ENCODE measurements at places on chromosomes 11 and 22.

DNA sequence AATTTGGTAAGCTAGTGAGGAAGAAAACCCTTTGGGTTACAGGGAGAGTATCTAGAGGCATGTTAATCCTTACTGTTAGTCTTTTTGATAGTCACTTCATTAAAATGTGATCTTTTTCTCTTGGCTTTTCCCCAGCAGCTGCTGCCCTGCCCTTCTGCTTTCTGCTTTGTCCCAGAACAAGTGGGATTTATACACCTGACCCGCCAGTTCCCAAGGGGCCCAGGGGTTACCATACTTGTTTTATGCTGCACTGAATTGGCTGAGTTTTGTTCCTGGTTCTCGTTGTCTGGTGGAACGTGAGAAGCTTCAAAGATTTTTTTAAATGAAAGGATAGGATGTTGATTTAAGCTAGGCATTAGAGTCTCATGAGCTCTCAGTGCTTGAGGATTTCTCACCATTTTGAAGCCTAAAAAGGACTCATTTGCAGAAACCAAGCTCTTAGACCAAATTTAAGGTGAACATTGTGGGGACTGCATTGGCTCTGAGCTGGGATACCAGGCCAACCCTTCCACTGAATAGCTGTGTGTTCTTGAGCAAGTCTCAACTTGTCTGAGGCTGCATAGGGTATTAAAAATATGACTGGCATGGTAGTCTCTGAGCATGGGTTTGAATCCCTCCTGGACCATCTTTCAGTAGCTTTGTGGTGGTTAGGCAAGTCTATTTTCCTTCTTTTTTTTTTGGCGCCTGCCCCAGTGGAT lies 6.6 kb downstream of the LIMK2 start:
- DNase-seq = no peak

- no peak for DNase-seq
These were observed 68.3 kb upstream of the POU2AF2 start for GRCh38 chr11:111177037-111177871.

DNA sequence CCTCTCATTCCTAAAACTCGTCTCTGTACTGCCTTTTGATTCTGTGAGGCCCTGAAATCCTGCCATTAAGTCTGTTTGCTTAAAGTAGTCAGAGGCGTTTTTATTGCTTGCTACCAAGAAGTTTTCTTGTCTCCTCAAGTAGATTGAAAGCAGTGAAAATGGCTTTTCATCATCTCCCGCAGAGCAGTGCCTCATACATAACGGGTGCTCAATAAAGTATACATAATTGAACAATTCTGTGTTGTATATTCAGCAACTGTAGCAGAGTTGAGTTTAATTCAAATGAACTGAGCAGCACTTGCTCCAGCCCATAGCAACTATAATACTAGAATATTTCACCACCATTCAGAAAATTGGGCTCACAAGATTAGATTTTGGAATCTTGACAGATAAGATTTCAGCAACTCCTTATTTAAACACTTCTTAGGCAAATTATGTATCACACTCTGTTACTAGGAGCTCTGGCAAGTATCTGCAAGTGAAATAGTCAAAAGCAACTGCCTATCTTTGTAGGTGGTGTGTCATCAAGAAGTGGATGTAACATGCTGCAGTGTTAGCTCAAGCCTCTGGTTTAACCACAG lies 20.0 kb downstream of the FIBIN start:
- no peak for DNase-seq

DNA sequence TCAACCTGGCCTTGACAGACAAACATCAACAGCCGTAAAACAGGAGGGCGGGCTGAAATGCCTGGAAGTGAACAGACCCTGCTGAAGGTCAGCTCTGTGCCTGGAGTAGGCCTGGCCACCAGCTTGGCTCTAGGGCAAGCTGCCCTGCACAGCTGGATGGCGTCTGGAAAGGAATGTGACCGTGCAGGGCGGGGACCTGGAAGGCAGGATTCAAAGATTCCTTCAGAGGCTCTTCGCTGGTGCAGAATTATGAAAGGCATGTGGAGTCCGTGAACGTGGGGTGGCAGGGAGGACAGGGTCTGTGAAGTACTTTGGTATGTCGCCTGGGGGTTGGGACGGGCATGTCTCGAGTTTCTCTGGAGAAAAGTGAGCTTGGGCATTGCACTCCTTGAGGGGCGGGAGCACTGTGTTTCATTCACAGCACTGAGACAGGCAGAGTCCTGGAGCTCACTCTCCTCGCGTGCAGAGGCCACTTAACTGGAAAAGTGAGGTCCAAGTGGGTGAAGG lies 1.5 kb downstream of the EHD1 start:
- DNase-seq = no peak

- DNase-seq = no peak
These were observed 47.7 kb downstream of the TST start for GRCh38 chr22:36971341-36972125.

GRCh38 chr11:103367650-103368049 lies 258.4 kb downstream of the DYNC2H1 start:
- DNase-seq = no peak

DNA sequence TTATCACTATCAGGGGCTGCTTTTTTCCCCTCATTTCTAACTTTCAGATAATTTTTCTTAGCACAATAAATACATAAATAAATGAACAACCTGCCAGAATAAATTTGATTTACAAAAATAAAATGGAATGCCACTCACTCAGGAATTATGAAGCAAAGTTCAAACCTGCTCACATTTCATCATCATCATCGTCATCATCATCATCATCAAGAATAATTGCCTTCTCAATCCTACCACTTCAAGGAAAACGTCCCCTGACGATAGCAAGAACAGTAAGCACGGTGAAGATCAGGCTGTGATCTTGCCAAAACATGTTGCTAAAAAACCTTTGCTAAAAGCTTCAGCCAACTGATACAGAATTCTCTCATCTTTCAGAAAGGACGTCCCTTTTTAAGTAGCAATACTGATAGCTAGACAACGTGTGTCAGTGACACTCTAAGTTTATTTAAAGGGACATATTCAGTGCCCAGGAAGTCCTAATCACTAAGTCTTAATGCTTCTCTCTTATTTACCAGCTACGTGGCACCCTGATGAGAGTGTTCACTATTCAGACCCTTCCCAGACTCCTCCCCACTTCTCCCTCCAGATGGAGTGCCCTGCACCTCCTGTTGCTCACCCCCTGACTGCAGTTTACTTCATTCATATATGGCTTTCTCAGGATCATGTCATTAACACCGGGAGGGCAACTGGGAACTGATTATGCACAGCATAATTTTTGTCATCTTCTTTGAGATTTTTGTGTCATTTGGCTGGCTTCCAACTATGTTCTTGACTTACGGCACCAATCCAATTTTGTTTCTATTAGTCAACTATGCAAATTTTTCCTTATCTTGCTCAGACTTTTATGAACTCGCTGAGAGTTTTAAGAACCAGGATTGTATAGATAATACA lies 200.1 kb upstream of the GUCY1A2 start:
- DNase-seq = no peak

GRCh38 chr11:104370478-104370877 lies 206.5 kb upstream of the PDGFD start:
- no peak for DNase-seq

DNA sequence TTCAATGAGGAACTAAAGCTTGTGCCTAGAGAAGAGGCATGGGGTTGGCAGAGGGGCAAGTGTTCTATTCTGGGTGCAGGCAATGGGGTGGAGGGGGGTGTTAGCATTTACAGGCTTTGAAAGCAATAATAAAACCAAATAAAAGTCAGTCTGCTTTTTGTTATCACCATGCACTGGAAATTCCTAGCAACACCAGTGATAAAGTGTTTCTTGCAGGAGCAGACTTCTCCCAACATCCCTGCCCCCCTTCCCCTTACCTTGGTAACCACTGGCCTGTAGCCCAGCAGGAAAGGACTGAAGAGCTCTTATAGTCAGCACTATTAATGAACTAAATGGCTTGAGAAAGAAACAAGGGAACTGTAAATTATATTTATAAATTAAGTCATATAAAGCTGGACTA lies 65.2 kb upstream of the SESN3 start:
- DNase-seq = no peak

GRCh38 chr11:112881461-112881860 lies 79.8 kb upstream of the NCAM1 start:
- DNase-seq = no peak

DNA sequence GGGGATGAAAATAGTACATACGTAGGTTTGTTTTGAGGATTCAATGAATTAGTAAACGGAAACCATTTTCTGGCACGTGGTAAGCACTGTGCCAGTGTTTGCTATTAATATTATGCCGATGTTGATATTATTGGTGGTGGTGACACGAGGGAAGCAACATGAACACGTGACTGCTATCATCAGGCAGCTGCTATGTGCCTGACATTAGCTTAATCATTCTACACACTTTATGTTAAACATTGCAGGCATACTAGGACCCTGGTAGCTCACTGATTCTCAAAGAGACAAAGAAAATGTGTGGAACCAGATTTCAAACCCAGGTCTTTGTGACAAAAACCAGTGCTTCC lies 656 bp downstream of the SRRD start:
- no peak for DNase-seq

GRCh38 chr11:61066645-61067044 lies 35.6 kb upstream of the CD5 start:
- DNase-seq = no peak

DNA sequence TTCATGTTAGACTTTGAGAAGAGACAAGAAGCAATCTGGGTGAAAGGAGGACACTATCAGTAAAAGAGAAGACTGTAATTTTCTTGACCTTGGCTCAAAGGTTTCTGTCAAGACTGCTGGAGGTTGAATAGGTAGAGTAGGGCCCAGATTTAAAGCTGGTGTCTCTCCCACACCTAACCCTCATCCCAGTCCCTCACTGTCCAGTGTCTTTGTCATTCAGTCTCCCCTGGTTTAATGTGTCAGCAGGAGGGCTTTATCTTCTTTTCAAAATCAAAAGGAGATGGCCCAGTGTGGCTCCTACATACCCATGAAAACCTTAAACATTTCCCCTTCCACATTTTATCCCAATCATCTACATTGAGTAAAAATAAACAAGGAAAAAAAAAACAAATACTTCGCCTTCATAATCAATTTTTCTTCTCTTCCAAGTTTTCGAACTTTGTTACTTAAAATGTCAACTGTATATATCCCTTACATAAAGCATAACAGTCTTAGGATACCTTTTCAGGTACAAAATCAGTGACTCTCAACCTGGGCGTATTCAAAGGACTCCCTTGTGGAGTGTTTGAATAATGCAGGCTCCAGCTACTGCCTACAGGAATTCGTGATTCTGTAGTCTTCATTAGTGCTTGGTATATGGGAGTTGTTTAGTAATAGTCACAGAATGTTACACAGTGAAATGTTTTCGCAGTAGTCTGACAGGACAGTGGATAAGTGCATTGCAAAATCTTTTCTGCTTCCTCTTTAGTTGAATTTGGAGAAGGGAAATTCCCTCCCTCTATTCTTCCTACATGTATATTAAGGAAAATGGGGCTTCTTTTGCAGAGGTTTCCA lies 87.2 kb downstream of the FAT3 start:
- DNase-seq = no peak

- DNase-seq = no peak
These were observed 14.8 kb upstream of the GAL start for GRCh38 chr11:68669301-68670090.

- no peak for DNase-seq
These were observed 11.2 kb upstream of the IL18BP start for GRCh38 chr11:71987521-71987920.

GRCh38 chr11:45436118-45436517 lies 150.0 kb upstream of the SYT13 start:
- DNase-seq = no peak

DNA sequence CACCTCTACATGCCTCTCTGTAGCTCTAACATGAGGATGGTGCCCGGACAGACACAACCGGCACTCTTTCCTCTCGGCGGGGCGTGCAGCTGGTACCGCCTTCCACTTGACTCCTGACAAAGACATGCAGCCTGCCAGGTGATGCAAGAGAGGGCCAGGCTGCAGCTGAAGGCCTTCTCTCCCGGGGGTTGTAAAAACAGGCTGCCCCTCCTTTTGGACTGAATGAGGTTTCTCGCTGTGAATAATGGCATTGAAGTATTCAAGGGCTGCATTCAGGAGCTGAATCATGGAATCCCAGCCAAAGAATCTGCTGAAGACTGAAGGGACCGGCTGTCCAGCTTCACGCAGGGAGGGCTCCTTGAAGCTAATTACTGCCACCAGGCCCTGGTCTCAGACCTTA lies 110.9 kb downstream of the GALNT18 start:
- DNase-seq = no peak

- DNase-seq = no peak
These were observed 20.3 kb downstream of the UQCR10 start for GRCh38 chr22:29787371-29787980.

GRCh38 chr11:65745049-65745448 lies 24.5 kb upstream of the RNASEH2C start:
- DNase-seq = no peak

DNA sequence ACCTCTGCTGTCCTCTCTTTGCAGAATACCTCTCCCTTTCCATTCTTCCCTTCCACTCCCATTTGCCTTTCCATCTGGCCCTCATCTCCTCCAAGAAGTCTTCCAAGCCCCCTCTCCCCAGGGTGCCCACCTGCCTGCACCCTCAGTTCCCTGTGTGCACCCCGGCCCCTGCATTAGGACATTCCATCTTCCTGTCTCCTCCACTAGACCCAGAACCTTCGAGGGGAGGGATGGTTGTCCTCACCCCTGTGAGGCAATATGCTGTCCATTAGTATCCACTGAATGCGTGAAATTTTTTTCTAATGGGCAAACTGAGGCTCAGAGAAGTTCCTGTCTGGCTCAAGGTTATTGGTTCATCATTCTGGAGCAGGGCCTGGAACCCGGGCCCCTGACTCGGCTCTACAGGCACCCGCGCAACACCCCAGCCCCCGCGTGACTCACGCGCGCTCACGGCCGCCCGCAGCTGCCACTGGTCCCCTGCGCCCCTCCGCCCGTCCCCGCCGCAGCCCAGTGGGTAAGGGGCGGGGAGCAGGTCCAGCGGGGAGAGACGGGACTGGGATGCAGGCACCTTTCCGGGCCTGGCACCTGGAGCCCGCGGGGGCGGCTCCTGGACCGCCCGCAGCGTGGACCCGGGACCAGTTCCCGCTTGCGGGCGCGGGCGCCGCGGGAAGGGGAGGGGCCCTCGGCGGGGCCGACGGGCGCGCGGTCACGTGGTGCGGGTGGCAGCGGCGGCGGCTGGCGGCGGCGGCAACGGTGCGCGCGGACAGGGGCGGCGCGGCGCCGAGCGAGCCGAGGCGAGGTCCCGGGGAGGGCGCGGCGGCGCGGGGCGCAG lies 7.0 kb downstream of the SEPTIN3 start:
- DNase-seq = peak; percentile 34

DNA sequence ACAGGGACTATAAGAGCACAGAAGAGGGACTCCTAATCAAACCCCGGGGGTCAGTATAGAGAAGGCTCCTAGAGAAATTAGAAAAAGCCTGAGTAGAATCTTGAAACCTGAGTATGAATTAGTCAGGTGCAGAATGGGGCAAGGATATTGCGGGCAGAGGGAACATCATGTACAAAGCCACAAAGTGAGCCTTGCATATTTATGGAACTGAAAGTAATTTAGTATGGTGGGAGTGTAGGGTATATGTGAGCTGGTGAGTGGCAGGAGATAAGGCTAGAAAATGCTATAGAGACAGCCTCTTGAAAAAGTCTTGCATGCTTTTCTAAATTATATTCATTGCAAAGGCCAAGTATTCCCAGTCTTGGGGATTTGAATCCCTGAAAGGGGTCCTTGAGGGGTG lies 93.7 kb downstream of the STIM1 start:
- DNase-seq = no peak

All from stimulated activated CD4-positive, alpha-beta T cell treated with anti-CD3 and anti-CD28 coated beads, Interleukin-15, amount 100 ng/mL, for 48 hours (primary cell).